Right renal cortex interstitium (tissue), 3 donors: ENCODE measurements at places on chromosomes 5 and 9. TPM values are rescaled to one million over a fixed set of nuclear protein-coding genes. Genes with fewer than 3 reads are reported as not detected.

CCDC192 gene
- 1.1 TPM for polyA plus RNA-seq

DNA sequence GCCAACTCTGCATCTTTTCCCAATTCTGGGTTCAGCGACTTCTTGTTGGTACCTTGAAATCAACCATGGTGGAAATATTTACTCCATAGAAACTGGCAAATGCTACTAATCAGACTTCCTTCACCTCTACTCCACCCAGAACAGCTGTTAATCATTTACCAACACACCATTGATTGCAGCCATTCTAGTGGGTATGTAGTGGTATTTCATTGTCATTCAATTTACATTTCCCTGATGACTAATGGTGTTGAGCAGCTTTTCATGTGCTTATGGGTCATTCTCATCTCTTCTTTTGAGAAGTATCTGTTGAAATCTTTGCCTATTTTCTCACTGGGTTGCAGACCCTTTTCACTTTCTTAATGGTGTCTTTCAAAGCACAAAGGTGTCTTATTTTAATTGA is 122.4 kb upstream of the MSX2 start:
- DNase-seq: no peak

DNA sequence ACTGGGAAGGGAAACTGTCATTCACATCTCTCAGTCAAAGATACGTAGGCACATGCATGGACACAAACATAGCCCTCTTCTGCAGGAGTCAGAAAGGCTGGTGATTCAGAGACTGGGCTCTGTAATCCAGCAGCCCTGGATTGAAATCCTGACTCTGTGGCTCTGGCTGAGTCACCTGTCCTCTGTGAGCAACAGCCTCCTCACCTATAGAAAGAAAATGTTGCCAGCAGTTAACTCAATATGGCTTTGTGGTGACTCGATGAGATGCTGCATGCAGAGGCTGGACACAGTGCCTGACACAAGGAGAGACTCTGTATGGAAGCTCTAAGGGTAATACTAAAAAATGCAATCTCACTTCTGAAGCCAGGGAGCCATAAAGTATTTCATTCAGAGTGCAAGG is 23.9 kb upstream of the CDKN2AIPNL start:
- DNase-seq: no peak

CMYA5 gene
- polyA plus RNA-seq: 17.0 TPM

DNA sequence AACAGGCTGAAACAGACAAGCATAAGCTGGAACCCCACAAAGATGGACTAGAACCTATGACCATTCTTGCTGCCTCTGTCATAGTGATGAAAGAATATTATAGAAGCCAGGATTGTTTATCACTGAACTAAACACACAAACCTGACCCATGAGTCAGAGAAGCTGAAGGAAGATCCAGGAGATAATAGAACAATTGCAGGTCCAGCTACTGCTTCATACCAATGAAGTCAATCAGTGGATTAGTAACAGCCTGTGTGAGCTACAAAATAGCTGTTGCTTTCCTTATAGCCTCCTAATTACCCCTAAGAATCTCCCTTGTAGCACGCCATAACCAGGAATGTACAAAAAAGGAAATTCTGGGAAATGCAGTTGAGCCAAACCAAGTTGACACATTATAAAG is 459.9 kb upstream of the ZNF462 start:
- DNase-seq: no peak

DNA sequence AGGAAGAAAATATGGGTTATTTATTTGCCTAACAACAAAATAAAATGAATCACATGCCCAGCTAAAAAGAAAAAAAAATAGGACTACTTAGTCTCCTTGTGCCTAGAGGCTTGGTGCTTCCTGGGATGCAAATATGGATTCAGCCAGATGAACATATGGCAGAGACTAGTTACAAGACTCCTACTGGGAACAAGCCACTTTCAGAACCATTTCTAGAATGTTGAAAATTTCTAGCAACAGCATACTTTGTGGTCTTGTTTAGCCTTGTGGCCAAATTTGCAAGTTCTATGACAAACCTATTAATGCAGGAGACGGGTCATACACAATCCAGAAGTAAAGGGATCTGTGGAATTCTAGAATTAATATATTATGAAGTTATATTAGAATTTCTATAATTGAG is 198.7 kb downstream of the CHSY3 start:
- no peak for DNase-seq
